ENCODE measurements at places on chromosomes 11 and 22.

GRCh38 chr11:20015101-20015500 is 145.2 kb downstream of the DBX1 start:
- DNase-seq, result no peak

DNA sequence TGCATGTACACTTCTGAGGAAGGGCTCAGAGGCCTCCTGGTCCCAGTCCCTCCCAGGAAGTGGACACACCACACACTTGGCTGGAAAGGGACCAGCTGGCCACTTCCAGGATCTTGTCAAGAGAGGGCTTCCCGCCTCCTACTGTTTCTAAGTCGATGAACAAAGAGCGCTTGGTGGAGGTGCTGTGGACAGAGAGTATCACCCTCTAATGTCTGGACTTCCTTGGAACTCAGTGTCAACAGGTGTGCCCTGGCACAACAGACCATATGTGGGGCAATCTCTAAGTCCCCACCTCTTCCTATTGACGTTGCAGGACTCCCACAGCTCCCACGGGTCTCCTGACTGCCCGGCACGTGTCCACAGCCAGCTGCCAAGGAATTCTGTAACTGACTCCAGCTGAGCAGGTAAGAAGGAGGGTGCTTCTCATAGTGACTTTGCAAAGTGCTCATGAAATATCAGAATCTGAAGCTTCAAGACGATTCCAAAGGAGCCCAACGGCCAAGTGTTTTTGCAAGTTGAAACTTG is 16.1 kb downstream of the POU2AF1 start:
- no peak for DNase-seq

DNA sequence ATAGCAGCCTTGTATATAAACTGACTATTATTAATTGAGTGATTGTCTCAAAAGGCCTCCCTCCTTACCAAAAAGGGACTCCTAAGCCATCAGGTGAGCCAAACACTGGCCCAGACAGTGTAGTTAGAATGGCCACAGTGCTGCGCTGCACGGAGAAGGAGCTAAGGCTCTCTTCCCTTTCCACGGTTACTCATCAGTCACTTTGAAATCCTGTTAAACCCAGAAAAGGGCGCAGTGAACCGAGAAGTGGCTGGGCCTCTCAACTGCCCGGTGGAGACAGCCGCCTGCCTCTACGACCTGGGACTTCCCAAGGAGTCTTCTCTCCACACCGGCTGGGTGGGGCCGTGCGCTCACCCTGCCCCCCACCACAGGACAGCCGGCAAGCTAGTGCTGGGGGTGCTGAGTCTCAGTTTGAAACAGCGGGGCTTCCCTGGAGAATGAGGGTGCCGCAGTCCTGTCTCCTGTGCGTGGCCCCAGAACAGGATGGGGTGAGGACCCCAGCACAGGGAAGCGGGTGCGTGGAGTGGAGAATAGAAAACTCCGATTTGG is 1.3 kb downstream of the MYH9 start:
- no peak for DNase-seq

DNA sequence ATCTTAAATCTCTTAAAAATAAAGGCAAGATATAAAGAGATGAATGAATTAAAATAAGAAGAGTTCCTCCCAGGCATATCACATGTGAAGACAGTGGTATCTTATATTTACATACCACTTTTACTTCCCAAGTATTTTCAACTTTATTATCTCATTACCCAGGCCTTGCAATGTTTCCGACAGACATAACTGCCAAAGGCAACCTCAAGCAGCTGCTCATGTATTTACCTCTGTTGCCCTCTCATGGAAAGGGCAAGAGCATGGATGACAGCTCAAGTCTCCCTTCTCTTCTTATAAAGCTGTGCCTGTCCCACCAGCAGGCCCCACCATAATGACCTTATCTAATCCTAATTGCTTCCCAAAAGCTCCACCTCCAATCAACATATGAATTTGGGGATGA is 894.2 kb downstream of the NTM start:
- no peak for DNase-seq

GRCh38 chr11:86917589-86917988 is 37.6 kb downstream of the FZD4 start:
- DNase-seq, result no peak

DNA sequence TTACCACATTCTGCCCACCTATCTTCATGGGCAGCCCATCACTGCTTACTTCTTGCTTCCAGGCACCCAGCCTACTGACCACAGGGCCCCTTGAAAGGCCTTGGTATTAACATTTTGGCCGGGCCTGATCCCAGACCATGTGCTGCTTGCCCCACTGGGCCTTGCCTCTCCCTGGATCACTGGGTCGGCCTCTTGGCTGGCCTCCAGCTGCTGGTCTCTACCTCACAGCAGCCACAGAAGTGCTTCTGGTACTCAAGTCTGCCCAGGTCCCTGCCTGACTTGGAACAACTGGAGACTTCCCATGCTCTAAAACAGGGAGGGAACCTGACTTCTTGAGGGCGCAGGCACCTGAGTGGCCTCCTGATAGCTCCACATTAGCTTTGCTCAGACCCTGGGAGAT is 63.6 kb downstream of the THAP12 start:
- no peak for DNase-seq

DNA sequence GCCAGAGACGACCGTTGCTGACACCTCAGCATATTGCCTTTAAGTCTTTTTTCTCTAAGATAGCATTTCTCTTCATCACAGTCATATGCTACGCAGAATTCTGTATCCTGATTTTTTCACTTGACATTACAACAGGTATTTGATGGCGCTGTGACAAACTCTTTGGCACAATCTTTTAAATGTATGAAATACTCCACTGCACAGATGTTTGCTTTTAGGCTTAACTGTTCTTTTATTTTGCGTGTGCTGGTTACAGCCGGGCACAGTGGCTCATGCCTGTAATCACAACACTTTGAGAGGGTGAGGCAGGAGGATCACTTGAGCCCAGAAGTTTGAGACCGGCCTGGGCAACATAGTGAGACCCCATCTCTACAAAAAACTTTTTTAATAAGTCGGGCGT is 52.0 kb upstream of the PPP6R3 start:
- no peak for DNase-seq

GRCh38 chr22:24046024-24046423 is 34.9 kb downstream of the CABIN1 start:
- DNase-seq, result no peak

DNA sequence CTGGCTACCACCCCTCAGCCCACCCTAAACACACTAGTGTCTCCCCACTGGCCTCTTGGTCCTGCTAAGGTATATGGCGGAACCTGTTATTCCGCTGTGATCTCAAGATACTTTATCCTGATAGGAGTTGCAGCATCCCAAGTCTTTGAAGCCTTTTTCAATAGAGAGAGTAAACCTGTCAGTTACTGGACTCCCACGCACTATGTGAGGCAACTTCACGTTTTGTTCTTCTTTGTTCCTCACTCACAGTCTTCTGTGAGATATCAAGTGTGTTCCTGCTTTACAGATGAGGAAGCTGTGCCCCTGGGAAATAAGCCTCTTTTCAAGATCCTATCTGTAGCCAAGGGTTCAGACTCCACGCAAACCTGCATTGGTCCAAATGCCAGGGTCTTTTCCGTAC is 127.8 kb downstream of the MYO18B start:
- no peak for DNase-seq

DNA sequence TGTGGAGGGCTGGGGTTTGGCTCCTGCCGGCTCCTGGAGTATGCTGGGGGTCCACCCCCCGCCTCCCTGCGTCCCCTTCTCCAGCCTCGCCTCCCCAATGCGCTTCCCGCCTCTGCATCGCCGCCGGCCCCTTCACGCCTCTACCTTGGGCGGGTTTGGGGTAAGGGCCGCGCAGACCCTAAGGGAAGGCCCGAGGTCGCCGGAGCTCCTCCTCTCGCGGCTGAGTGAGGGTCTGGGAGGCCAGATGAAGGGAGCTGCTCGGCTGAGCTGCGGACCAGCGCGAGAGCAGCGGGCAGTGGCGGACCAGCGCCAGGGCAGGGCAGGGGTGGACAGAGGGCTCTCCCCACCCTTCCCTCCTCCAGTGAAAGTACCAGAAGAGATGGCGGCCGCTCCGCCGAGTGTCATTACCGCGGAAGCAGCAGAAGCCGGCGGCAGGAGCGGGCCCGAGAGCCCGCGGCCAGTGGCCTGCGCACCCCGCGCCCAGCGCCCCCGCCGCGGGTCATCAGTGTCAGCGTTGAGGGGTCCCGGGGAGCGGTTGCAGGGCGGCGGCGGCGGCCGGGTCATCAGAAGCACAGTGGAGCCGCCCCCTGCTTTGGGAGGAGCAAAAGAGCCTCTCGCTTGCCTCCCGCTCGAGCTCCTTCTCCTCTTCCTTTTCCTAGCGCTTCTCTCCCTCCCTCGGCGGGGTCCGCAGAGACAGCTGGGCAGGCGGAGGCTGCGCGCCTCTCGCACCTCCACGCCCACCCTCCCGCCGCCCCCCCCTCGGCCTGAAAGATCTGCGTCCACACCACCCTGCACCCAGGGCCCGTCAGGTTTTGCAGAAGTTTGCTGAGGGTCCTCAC is 255.6 kb upstream of the CADM1 start:
- DNase-seq, result peak; percentile 24

- no peak for DNase-seq
These were observed 284.8 kb downstream of the ETS1 start for GRCh38 chr11:128302425-128303186.

- DNase-seq, result peak; percentile 52
These were observed 3.5 kb upstream of the TSPO start for GRCh38 chr22:43147821-43148220.

DNA sequence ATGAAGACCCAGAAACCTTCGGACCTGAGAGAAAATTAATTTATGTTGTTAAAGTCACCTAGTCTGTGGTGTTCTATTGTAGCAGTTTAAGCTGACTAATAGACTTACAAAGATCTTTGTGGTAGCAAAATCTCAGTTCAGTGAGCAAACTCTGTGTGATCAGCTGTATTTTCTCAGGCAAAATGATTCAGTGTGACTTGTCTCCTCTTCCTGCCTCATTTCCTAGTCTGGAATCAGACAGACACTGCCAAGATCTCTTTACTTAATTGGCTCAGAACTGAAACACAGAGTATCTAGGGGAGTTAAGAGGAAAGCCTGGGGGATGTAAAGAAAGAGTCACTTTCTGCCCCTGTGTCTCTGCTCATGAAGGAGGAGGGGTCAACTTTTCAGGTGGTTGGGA is 564.7 kb downstream of the KCNA4 start:
- no peak for DNase-seq

- DNase-seq, result no peak
These were observed 30.7 kb upstream of the MUC5AC start for GRCh38 chr11:1126935-1127663.

- no peak for DNase-seq
These were observed 6.8 kb downstream of the MPST start for GRCh38 chr22:37026325-37026724.

- no peak for DNase-seq
These were observed 77.1 kb upstream of the GNAZ start for GRCh38 chr22:22993184-22993583.

- DNase-seq, result no peak
These were observed 9.1 kb downstream of the SSH3 start for GRCh38 chr11:67312187-67313021.

DNA sequence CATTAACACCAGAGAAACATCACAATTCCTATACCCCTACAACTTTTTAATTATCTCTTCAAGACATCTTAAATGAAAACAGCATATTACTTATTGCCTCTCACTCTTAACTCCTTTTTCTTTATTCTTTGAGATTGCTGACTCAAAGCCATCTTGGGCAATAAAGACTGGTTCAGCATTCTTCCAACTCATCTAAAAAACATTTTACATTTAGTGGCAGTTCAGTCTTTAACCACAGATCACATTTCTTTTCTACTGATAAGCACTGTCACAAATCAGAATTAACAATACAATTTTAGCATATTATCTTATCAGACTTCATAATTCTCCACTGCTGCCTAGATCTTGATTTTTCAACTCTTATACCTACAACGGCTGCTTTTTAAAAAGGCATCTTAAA is 34.0 kb downstream of the SIK3 start:
- DNase-seq, result no peak
